ENCODE measurements at places on chromosomes 6 and 20.

GRCh38 chr20:21557241-21558020 is 43.6 kb upstream of the NKX2-2 start:
- peak; percentile 36 for DNase-seq

DNA sequence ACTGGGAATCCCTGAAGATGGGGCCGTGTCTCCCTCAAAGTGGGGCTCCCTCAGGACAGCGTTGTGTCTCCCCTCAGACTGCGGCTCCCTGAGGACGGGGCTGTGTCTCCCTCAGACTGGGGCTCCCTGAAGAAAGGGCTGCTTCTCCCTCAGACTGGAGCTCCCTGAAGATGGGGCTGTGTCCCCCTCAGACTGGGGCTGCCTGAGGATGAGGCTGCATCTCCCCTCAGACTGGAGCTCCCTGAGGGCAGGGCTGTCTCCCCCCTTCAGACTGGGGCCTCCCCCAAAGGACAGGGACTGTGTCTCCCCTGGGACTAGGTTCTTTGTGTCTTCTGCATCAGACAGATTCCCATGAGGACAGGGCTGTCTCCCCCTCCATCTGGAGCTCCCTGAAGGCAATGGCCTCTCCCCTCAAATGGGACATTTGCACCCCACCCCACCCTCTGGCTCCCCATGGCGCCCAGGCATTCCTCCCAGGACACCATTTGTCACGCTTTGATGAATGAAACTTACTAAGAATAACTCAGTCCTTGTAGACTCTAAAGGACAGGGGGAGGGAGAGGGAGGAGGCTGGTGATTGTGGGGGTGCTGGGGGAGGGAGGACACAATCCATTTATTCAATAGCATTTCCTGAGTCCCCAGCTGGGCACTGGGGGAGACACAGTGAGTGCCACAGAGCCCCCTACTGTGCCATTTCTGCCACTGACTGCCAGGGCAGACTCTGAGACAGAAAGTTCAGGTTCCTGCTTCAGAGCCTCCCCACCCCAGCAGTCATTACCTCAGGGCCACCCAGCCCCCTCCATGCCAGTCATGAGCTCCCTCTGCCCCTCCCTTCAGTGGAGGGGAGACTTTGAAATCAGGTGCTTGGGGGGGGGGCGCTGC is 122.4 kb downstream of the MRPL14 start:
- DNase-seq, result no peak

DNA sequence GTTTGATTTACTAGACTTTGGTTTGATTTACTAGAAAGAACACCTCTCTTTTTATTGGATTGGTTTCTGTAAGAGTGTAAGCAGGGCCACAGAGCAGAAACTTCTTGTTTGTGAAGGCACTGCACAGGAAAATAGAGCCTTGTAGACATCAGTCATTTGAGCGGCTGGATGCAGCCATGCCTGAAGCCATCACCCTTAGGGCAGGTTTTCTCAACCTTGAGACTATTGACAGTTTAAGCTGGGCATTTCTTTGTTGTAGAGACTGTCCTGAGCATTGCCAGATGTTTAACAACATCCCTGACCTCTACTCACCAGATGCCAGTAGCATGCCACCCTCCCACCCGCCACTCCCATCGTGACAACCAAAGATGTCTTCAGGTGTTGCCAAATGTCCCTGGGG is 130.2 kb upstream of the SULF2 start:
- DNase-seq, result no peak

DNA sequence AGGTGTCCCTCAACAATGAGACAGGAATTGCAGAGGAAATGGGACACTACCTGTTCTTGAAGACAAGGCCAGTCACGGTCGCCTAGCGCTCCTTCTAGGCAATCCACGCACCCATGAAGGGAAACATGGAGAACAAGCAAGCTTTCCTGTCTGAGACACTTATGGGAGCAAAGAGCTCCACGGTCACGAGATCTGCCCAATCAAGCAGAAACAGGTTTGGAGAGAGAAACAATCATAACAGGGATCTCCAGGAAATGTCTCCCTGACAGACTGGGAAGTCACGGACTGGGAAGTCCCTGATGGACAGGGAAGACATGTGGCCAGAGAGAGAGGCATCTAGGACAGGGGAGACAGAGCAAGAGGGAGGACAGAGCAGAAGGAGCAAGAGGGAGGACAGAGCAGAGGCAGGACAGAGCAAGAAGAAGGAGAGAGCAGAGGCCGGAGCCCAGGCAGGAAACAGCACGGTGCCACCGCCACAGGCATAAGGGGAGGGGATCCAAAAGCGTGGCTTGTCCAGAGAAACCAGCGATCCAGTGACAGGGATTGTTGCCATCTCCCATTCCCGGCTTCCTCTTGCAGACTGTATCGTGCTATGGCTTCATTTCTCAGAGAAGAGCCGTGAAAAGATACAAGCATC is 167.8 kb upstream of the ZNF337 start:
- no peak for DNase-seq

GRCh38 chr20:9344083-9344920 is 170.1 kb upstream of the LAMP5 start:
- no peak for DNase-seq

GRCh38 chr6:105920071-105920470 is 166.1 kb upstream of the PRDM1 start:
- DNase-seq, result no peak

DNA sequence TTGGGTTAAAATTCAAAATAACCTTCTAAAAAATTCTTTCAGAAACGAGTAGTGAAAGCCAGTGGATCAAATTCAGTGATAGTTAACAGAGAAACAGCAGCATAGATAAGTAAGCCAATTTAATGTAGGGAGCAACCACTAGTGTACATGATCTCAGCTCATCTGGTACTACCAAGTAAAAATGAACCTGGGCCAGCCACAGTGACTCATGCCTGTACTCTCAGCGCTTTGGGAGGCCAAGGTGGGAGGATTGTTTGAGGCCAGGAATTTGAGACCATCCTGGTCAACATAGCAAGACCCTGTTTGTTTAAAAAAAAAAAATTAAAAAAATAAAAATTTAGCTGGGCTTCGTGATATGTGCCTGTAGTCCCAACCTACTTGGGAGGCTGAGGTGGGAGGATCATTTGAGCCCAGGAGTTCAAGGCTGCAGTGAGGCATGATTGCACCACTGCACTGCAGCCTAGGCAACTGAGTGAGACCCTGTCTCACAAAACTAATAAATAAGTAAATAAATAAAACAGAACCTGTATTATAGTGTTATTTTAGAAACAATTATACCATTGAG is 32.4 kb downstream of the CBFA2T2 start:
- DNase-seq, result no peak
